T1000 (cell line): ENCODE measurements at places on chromosomes 4 and X.

- DNase-seq: no peak
These were observed 15.0 kb downstream of the RPS4X start for GRCh38 chrX:72262077-72262476.

DNA sequence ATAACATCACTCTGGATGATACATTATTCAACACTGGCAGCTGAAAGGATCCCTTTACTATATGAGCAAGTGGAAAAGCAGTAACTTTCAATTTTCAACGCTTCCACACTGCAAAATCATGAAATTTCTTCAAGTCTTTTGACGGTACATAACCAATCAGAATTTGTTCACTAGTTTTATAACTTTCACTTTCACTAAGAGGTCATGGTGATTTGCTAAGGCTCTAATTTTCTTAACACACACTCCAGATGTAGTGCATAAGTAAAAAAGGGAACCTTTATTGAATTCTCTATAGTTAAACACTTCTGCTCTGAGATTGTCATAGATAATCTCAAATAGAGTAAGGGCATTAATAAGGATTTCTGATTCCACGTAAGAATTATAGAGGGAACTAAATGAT lies 4.1 kb downstream of the ARMCX2 start:
- no peak for DNase-seq

DNA sequence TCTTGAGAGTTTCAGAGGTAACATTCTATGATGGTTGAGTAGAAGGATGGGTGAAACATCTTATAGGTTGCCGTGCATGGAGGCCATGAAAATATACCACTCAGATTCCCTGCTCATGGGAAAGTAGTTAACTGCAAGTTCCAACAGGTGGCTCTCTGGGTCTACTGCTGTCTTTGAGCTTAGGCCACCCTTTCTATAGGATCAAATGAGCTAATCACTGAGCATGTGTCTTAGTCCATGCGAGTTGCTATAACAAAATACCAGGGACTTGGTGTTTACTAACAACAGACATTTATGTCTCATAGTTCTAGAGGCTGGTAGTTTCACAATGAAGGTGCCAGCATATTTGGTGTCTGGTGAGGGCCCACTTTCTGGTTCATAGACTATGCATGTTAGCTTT lies 144.8 kb upstream of the UNC5C start:
- no peak for DNase-seq

DNA sequence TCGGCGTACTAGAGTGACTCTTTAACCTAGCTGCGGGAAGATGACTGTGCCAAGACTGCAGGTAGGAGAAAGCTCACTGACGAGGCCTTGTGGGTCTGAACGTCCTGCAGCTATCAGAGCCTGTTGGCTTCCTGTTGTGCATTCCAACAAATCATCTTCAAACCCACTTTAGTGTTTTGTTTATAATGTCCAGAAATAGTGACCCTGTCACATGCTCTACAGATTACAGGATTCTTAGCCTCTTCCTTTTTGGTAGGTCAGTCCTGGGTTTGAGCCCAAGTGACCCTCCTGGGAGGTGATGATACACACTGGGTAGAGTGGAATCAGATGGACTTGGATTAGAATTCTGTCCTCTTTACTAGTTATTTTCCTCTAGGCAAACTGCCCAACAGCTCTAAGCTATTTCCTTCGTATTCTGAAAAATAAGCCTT lies 33.2 kb downstream of the HTT start:
- no peak for DNase-seq

DNA sequence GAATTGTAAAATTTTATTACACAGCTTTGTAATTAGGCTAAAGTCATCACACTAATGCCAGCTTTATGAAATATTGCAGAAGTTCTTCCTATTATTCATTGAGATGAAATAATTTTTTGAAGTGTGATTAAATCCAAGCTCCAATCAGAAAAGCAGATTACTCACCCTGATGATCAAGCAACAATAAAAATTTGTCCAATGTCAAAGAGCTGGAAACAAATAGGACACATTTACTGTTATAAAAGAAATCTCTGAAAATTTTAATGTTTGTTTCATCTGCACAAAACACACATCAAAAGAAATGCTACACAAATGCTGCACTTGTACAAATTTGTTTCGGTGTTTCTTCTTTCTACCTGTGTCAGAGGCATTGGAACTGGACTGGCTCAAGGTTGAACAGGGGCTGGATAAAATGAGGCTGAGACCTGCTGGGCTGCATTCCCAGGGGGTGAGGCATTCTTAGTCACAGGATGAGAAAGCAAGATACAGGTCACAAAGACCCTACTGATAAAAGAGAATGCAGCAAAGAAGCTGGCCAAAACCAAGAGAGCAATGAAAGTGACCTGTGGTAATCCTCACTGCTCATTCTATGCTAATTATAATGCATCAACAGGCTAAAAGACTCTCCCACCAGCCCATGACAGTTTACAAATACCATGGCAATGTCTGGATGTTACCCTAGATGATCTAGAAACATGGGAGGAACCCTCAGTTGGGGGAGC lies 78.3 kb downstream of the GASK1B start:
- peak; percentile 18 for DNase-seq

DNA sequence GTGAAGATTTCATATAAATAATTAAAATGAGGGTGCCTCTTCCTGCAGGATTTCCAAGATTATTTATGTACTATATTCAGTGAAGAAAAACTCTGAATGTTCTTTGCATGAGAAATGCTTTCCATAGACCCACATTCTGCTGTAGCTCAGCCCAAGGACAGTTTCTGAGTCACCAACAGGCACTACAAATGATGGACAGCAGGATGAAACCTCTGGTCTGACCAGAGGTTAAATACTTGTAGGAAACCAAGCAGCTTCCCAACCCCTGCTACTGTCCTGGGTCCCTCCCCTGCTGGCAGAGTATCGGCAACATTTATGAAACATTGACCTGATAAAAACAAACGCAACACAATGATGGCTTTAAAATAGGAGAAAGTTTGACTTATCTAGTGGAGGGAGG lies 73.1 kb downstream of the CXXC4 start:
- no peak for DNase-seq

- DNase-seq: no peak
These were observed 71.1 kb downstream of the CRMP1 start for GRCh38 chr4:5821665-5822358.

DNA sequence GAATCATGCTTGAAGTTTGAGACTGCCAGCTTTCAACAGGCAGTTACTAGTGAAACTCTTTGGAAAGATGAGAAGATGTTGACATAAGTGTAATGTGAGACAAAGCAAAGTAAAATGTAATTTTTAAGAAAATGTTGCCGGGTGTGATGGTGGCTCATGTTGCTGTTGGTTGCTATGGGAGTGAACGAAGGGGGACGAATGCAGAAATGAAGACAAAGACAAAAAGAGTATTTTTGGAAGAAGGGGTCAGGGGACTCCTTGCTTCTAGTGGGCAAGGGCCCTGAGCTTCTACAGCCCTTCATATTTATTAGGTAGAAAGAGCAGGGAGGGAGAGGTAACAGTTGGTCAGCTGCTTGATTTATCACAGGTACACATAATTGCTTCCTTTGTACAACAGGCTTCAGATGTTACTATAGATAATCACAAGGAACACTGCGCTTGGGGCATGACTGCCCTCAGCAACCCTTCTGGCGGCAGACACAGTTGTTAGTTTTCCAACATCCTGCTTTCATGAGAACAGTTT lies 11.9 kb upstream of the UGDH start:
- DNase-seq: no peak

GRCh38 chr4:111434586-111434985 lies 710.7 kb upstream of the FAM241A start:
- DNase-seq: no peak

DNA sequence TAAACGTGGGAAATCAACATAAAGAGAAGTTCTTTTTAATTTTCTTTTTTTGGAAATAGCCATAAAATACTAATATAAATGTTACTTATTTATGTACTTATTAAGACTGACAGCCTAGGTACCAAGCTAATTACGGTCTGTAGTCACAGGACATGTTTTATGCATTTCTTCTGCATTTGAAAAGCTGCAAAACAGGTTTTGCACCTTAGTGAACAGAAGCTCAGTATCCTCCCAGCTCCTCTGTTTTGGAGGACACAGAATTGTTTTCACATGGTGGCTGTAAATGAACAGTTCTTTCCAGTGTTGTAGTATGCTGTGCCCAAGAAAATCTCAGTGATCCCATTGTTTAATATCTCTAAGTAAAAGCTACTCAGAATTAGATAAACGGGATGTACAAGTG lies 1788.0 kb upstream of the TENM3 start:
- DNase-seq: no peak

- DNase-seq: no peak
These were observed 306.4 kb downstream of the CXXC4 start for GRCh38 chr4:104188301-104188700.

DNA sequence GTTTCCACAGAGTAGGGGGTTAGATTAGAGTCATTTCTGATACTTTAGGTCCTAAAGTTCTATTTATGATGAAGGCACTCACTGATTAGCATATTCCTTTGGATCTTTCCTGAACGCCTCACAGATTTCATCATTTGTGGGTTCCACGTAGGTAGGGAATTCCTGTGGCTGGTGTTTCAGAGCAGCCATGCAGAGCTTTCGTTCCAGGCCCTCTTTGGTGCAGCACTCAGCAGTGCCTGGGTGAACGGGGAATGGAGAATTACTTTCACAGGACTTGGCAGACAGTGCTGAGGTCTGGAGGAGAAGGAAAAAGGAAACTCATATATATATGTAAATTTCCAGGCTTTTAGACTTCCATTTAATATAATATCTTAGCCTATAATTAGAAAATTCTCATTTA lies 18.5 kb downstream of the GC start:
- DNase-seq: no peak

DNA sequence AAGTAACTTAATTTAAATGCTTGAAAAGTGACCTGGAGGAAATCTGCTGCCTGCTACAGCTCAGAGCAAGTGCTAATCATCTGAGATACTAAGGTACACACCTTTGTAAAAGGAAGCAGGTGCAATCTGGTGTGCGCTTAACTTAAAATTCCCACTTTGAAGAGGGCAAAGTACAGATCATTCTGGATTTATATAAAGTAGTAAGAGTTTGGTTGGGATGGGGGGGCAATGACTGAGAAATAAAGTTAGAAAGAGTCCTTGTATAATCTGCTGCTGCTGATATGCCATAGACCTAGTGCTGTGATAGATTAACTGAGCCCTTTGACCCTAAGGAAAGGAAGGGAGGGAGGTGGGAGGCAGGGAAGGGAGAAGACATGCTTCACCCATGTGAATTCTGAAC lies 141.0 kb downstream of the MTNR1A start:
- DNase-seq: no peak

- DNase-seq: no peak
These were observed 797.7 kb downstream of the RAPGEF2 start for GRCh38 chr4:159900562-159900961.

DNA sequence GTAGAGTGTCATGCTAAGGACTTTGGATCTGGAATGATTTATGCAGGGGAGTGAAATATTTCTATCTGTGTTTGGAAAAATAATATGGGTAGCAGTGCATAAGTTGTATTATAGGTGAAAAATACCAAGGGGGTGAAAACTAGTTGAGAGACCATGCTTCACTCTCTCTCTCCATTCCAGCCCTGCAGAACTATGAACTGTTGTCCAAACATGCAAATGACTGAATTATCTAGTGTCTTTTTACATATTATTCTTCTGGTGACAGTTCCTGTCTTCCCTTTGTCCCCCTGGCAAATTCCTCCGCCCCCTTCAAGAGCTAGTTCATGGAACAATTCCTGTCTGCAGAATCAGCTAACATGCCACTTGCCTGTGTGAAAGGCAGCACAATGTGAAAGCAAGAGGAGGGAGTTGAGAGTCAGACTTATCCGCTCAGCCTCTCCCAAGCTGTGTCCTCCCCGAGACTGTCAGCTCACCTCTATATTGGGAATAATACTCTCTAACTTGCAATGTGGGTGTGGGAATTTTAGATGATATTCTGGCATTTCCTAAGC lies 2.3 kb downstream of the PF4 start:
- DNase-seq: no peak

DNA sequence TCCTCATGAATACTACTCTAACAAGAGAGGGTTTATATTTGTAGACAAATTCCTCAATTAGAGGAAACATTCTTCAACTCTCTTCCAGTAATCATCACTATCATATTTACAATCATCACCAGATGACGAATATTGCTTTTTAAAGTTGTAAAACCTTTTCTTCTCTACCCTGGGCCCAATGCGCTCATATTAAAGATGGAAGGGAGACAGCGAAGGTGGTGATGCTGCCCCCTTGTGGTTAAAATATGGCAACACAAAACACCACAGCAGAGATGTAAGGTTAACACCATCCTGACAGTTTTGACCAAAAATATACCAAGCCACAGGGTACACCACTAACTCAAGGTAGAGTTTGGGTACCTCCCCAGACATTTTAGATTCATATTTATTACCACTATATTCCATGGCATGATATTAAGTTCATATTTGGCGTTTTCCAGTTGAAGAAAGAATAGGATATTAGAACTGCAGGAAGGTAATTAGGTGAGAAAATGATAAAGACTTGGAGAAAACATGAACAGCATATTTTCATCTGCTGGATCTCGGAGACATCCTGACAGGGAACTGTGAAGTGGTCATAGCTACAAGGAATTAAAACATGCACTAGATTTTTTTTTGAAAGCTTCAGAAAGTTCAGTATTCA lies 72.8 kb downstream of the SLC9A7 start:
- peak; percentile 5 for DNase-seq

DNA sequence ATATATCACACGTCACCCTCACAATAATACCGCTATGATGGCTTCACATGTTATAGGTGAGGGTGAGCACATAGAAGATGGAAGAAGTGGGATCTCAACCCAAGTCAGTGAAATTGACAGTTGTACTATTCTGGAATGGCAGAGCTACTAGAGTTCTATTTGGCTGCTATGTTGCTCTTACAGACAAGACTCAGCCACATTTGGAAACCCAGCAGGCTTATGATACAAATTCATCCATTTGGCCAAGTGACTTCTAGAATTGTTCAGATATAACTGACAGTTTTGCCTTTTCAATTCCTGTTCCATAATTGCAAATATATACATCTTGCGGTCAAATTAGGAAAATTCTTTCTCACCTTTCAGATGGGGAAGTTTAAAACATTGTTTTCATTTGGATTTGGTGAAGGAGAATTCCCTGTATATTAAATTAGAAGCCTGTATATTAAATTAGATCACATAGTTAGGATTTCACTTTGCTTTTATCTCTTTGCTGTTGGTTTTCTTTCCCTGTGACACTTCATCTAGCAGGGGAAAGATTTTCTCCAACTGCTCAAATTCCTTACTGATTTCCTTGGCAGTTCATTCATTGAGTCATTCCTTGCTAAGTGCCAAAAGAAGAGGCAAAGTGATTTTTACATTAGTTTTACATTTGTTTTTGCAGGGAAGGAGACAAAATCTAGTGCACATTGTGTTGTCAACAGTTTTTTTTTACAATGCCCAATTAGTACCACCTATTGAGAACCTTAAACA lies 120.6 kb upstream of the TBC1D9 start:
- no peak for DNase-seq

- DNase-seq: no peak
These were observed 13.1 kb upstream of the RNF212 start for GRCh38 chr4:1126506-1126905.

- no peak for DNase-seq
These were observed 23.1 kb downstream of the FGFR3 start for GRCh38 chr4:1815997-1816860.
